M059J (cell line): ENCODE measurements at places on chromosomes 1 and 21.
A peak's percentile ranks its signal among the peaks of the same experiment; 100 is the strongest.

DNA sequence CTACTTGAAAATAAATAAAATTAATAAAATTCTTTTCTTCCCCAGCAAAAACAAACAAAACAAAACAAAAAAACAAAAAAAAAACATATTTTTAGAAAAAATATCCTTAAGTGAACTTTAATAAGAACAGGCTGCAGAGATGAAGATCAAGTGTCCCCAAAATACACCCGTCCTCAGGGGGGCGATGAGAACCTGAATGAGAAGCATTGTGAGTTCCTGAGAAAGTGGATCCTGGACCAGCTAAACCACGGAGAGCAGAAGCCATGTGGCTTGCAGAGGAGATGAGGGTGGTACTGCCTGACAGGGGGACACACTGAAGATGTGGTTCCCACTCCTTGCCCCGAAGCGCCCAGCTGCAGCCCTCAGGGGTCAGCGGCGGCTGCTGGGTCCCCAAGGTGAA is 89.3 kb downstream of the ITPKB start:
- DNase-seq, result peak; percentile 37

DNA sequence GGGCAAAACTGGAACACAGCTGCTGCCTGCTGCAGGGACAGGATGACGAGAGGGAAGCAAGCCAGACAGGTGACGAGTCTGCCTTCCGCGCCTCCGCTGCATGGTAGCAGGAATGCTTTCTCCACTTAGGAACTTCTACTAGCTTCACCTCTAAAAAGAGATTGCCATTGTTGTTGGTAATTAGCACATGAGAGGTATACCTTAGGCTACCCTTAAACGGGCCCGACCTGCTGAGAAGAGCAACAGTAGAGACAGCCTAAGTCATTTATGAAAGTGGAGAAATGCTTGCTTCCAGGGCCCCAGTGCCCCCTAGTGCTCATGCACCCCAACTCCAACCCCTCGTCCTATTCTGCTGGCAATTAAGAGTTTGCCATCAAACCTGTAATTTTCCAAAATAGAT is 96.9 kb upstream of the AKT3 start:
- DNase-seq, result peak; percentile 12

DNA sequence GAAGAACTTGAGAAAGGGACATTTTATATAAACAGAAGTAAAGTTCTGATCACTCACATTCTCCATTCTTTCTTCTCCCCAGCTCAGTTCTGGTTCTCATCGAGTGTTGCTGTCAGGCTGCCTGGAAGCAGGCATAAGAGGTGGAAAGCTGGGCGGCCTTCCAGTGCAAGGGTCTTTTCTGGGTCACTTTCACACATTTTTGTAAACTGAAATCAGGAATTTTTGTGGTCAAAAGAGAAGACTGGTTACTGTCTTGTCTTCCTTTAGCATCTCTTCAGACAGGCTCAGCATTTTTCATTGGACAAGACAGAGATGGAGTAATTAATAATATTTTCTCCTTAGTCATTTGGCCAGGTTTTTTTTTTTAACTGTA is 93.7 kb downstream of the CTH start:
- DNase-seq, result peak; percentile 52

GRCh38 chr1:15918962-15919715 is 56.8 kb downstream of the ZBTB17 start:
- DNase-seq, result peak; percentile 90

DNA sequence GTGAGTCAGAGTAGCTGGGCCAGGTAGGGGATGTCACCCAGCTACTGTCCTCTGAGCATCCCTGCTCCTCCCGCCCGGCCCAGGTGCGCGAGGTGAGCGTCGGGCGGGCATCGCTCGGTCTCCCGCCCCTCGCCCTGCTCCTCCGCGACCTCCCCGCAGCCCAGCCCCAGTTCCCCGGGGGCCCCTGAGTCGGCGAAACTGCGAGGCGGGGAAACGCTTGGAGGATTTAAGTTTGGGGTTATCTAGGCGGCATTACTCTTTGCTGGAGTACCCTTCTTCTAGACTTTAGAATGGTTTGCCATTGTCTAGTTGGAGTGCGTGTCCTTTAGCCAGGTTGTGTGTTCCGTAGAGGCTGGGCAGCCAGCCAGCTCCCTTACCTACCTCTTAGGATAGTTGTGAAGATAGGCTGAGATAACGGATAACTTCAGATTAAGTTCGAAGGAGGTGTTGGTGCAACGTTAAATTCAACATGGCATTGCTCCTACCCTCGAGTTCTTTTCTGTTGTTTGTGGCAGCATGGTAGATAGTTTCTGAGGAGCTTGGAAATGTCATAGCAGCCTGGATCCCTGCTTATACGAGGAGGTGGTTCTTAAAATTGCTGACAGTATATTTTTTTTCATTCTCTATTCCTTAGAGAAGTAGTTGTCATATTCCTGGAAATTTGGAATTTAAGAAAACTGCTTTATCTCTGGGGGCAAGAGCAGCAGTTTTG is 697 bp downstream of the AGO3 start:
- peak; percentile 31 for DNase-seq

GRCh38 chr1:157944663-157945280 is 48.7 kb upstream of the KIRREL1 start:
- no peak for DNase-seq

DNA sequence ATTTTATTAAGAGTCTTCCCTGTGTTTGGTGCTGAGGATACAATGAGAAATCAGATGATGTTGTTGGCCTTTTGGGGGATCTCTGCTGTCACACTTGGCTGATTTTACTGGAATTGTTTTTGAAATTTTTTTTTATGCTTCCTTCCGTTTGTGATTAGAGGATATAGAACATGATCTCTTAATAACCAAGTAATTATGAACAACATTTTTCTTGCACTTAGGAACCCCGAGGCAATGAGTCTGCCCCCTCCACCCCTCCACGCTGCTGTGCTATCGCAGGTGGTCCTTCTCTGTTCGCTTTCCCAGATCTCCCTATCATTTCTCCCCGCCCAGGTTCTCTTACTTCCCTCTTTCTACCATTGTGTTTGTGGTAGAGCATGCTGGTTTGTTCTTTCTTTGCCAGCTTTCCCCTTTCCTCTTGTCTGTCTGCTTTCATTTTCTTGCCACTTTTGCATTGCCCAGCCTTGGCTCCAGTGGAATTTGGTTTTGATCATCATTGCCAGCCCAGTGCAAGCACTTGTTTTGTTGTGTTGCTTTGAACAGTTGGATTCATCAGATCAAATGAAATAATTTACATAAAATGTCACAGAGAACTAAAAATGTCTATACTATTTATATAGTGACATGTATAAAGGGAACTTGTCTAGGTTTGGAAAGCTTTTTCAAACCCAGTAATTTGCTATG is 73.1 kb upstream of the SCCPDH start:
- DNase-seq, result no peak

DNA sequence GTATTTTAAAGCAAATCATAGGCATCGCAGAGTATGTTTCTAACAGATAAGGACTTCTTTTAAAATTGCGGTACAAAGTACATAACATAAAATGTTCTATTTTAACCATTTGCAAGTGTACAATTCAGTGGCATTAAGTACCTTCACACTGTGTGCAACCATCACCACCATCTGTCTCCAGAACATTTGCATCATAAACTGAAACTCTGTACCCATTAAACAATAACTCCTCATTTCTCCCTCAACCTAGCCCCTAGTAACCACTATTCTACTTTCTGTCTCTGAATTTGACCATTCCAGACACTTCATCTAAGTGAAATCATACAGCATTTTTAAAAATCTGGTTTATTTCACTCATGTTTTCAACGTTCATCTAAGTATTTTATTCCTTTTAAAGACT is 16.6 kb upstream of the ATF3 start:
- no peak for DNase-seq

DNA sequence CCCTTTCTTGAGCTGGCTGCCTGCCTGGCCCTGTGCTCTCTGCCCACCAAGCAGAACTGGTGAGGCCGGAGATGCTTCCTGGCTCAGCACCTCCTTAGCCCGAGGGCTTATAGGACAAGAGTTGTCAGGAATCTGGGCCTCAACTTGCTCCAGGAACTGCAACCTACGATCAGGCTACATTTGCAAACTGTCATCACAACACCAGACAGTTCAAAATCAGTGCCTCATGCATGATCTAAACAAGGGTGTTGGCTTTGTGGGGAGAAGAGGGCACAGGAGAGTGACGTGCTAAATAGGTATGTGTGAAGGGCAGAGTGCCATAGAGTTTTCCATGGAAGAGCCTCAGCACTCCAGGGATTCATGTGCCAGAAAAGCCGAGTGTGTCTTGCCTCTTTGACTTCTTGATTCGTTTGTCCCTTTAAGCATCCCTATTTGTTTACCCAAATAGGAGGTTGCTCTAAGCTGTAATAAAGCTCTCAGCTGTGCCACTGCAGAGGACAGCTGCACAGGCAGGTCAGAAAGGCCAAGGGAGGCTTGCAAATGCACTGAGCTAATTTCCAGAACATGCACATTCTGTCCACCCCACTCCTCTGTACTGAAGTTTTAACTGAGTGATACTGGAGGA is 30.2 kb upstream of the NEK2 start:
- DNase-seq, result peak; percentile 80

GRCh38 chr1:114302821-114303220 is 149.2 kb upstream of the SYT6 start:
- no peak for DNase-seq

- DNase-seq, result peak; percentile 37
Observed at GRCh38 chr1:174726167-174726879, 273.4 kb upstream of the CACYBP start.

DNA sequence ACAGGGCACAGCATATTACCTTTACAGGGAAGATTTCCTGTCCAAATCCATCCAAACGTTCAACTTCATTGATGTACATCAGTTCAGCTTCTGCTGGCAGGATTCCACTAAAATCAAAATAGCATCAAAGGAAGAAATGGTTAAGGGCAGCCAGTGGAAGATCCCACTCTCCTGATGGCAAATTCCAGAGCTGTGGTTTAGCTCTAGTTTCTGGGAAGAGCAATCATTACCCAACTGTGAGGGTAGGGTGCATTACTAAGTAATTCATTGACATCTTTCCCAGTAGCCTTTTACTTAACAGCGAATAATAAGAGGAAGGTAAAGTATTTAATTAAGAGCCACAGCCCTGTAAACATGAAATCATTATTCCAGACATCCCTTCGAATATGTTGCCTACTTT is 120.7 kb downstream of the SMYD2 start:
- peak; percentile 54 for DNase-seq

- DNase-seq, result no peak
Observed at GRCh38 chr1:180181996-180182642, 27.4 kb downstream of the QSOX1 start.

GRCh38 chr1:247390116-247390791 is 25.7 kb upstream of the NLRP3 start:
- DNase-seq, result peak; percentile 75

- peak; percentile 66 for DNase-seq
Observed at GRCh38 chr1:159076438-159077119, at the start of gene AIM2. AIM2 (minus strand) TSS chr1:159076766; CDS start chr1:159073499, 3,267 bp downstream.

DNA sequence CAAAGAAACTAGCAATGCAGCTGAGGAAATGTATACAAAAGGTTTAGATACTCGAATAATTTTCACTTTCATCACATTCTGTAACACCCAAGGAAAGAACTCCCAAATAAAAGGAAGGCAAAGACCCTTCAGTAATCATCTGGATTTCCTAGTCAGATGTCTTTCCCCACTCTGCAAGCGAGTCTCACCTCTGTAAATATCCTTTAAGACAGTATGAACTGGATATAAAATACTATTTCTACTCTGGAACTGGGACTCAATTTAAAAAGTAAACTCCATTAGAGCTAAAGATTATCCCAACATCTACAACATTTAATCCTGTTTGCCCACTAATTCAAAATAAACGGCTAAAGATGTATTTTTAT is 27.0 kb downstream of the C2CD2 start:
- DNase-seq, result no peak

DNA sequence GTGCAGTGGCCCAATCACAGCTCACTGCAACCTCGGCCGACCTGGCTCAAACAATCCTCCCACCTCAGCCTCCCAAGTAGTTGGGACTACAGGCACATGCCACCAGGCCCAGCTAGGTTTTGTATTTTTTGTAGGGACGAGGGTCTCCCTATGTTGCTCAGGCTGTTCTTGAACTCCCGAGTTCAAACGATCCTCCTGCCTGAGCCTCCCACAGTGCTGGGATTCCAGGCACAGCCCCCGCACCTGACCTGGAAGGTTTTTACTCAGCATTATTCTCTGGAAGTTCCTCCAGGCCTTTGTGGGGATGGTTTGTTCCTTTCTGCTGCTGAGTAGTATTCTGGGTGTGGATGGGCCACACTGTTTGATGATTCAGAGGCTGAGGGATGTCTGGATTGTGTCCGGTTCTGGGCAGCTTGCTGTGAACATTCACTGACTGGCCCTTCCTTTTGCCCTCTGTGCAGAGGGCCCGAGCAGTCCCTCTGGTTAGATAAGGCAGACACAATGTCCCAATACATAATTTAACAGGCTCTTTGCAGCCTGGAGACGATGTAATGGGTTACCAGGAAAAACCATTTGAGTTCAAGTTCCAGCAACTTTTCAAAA is 6.0 kb upstream of the TRAPPC10 start:
- peak; percentile 90 for DNase-seq
